ENCODE measurements at places on chromosomes 2 and 18.

DNA sequence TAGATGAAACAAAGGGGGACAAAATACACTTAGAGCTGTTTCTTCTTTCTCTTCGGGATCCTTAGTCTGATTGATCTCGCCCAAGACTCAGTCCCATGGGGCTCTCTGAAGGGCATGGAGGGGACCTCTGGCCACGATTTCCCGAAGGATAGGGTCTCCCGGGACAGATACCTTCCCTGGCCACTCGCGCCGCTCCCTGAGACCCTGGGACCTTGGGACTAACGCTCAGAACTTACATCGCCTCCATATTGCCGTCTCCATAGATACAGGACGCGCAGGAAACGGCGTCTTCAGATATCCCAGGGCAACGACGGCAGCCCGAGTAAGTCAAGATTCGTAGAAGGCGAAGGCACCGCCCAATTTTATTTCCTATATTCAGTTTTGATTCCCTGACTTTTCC is at the start of gene CFAP65:
CFAP65 (minus strand) TSS at position 265 of the 400 bp plus-strand sequence. CDS start 2,468 bp downstream, outside the sequence.
- DNase-seq: peak; percentile 41

DNA sequence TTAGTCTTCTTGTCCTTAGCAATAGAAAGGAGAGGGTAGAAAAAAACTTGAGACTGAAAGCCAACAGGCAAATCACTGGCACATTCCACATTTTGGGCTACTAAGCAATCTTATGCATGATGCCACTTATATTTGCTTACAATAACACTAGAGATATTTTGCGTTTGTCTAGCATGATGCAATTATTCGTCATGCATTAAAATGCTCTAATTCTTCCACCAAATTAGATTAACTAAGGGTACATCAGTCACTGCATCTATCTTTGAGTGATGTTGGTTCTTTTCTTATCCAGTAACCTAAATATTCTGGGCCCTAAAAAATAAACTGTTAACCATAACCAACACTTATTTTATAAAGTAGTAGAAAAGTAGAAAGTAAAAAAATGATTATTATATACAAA is 1311.7 kb upstream of the CDH2 start:
- DNase-seq: no peak

- no peak for DNase-seq
Observed at GRCh38 chr2:96867756-96868554, 1.9 kb downstream of the SEMA4C start.

GRCh38 chr18:58699551-58699950 is 28.3 kb downstream of the MALT1 start:
- no peak for DNase-seq

- no peak for DNase-seq
Observed at GRCh38 chr2:169961911-169962310, 134.7 kb downstream of the UBR3 start.

DNA sequence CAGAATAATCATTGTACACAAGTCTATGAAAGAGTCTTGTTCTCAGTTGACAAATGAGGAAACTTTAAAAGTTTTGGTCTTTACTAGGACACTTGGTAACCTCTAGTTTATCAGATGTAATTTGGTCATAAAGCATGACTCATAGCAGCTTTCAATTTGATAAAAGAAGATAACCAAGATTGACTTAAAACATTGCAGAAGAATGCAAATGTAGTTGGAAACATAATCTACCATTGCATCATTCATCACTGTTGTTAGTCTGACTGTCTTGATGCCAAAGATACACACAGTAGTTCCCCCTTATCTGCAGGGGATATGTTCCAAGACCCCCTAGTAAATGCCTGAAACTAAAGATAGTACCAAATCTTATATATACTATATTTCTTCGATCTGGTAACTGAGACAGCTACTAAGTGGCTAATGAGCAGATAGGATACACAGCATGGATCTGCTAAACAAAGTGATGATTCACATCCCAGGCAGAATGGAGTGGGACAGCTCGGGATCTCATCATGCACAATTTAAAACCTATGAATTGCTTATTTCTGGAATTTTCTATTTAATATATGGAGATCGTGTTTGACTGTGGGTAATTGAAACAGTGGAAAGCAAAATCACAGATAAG is 131.4 kb upstream of the CCDC68 start:
- DNase-seq: no peak

Measured in NCI-H748 treated with DMSO at 0.1 percent for 48 hours (cell line).